Left ventricle myocardium superior (tissue), 1 donor: ENCODE measurements at places on chromosomes 7 and 10.

GRCh38 chr10:78129211-78129610 is 95.5 kb downstream of the RPS24 start:
- DNase-seq = no peak

- DNase-seq = no peak
Observed at GRCh38 chr10:127426746-127427145, 122.4 kb upstream of the NPS start.

GRCh38 chr7:18518555-18518954 is 23.0 kb downstream of the HDAC9 start:
- no peak for DNase-seq

GRCh38 chr7:105678811-105679495 is 97.7 kb upstream of the EFCAB10 start:
- peak; percentile 80 for DNase-seq

DNA sequence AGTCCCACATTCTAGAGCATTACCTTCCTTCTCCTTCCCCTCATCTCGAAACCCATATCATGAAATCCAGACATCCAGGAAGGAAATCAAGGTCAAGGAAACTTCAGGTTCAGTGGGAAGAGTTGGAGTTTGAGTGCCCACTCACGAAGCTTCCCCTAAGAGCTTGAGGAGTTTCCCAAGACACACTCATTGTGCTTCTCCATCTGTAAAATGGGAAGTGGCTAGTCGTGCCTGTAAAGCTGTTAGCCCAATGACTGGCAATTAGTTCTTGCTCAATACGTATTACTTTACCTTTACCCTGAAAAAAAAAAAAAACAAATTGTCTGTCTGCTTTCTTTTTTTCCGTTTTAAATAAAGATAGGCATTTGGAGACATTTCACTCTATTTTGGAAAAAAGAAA is 42.3 kb downstream of the GPAM start:
- no peak for DNase-seq

GRCh38 chr7:65404020-65404419 is 30.4 kb downstream of the ZNF92 start:
- no peak for DNase-seq

- DNase-seq = no peak
Observed at GRCh38 chr7:159000070-159000469, 143.7 kb downstream of the DYNC2I1 start.

DNA sequence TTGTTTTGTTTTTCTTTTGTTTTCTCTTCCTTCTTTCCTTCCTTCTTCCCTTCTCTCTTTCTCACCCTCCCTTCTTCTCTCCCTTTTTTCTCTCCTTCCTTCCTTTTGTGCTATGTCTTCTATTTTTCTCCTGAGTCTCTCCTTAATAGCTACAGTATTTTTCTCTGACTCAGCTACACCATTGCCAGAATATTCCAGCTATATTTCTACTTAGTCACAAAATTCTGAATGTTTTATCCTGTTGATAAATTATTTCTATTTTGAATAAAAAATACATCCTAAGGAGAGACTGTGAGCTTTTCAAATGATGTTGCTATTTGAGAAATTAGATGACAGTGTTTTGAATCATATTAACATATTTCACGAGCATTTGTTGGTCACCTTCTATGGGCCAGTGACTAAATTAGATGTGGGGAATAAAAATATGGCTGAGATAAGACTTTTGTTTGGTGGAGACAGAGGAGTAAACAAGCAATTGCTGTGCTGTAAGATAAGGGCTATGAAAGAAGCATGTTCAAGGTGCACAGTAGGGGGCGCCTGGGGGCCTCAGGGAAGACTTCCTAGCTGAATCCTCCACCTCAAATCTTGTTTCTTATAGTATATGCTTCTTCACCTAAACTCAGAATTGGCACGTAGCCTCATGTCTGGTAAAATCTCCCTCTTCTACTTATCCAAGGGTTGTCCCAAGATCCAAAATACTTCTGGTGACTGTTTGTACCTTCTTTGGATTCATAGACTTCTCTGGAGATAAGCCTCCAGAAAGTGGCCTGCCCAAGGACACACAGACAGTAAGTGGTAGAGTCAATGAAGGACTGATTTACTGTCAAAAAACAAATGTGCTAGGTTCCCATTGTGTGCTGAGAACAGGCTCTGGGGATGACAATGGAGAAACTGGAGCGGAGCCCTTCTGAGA is 115.5 kb upstream of the CREB5 start:
- DNase-seq = peak; percentile 38
